Muscle of leg (tissue), 16 donors: ENCODE measurements at places on chromosomes 5 and 9. TPM values are rescaled to one million over a fixed set of nuclear protein-coding genes. Genes with fewer than 3 reads are reported as not detected.

The LRRC70 gene
- 5.8 TPM for total RNA-seq

The PCDHB10 gene
- 2.1 TPM for total RNA-seq

The MYMK gene
- 23.0 TPM for total RNA-seq

The PCDHGA6 gene
- total RNA-seq = 3.5 TPM

The TCERG1 gene
- 46.8 TPM for total RNA-seq

The LCN15 gene
- not detected for total RNA-seq

The TYRP1 gene
- total RNA-seq = not detected

The CDO1 gene
- total RNA-seq = 19.1 TPM

The NMUR2 gene
- 0.18 TPM for total RNA-seq

The HTR4 gene
- total RNA-seq = not detected

The INSYN2B gene
- 0.04 TPM for total RNA-seq

The C9orf50 gene
- total RNA-seq = not detected
